HS-27A (cell line): ENCODE measurements at places on chromosomes 2 and 18.
A peak's percentile ranks its signal among the peaks of the same experiment; 100 is the strongest.

- no peak for DNase-seq
These were observed 8.6 kb upstream of the SULT1C4 start for GRCh38 chr2:108369153-108369552.

DNA sequence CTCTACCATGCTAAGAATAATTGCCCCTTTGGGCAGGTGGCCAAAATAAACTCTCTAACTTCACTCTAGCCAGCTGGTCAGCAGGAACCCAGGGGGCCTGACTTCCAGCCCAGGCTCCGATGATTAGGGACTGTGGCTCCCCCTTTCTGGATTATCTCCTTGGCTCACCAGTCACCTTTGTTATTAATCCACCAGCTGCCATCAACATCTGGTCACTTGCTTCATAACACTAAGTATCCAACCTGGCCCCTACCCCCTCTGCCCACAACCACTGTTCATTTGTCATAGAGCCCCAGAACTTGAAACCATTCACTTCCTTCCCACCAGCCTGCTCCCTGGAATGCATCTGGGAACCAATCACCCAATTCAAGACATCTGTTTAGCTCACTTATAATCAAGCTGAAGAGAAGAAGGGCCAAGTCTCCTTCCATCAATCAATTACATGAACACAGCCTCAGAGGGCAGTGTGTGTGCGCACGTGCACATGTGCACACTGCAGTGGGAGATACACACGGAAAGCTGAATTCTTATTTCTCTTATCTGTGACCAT is 215.1 kb downstream of the ALK start:
- no peak for DNase-seq

DNA sequence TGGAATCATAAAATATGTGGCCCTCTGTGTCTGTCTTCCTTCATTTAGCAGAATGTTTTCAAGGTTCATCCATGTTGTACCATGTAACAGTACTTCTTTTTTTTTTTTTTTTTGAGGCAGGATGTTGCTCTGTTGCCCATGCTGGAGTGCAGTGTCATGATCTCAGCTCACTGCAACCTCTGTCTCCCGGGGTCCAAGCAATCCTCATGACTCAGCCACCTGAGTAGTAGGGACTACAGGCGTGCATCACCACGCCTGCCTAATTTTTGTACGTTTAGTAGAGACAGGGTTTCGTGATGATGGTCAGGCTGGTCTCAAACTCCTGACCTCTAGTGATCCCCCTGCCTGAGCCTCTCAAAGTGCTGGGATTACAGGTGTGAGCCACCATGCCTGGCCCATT is 31.2 kb downstream of the RAB1A start:
- DNase-seq = no peak

- DNase-seq = no peak
These were observed 265.9 kb downstream of the SETBP1 start for GRCh38 chr18:44946529-44947113.

- DNase-seq = no peak
These were observed at the start of gene LAMA1 for GRCh38 chr18:7117390-7118355. Gene LAMA1, minus strand, starts transcription at chr18:7117797. Its CDS starts 77 bp downstream, at chr18:7117720.

GRCh38 chr2:233480490-233481202 is 85.9 kb downstream of the USP40 start:
- no peak for DNase-seq

DNA sequence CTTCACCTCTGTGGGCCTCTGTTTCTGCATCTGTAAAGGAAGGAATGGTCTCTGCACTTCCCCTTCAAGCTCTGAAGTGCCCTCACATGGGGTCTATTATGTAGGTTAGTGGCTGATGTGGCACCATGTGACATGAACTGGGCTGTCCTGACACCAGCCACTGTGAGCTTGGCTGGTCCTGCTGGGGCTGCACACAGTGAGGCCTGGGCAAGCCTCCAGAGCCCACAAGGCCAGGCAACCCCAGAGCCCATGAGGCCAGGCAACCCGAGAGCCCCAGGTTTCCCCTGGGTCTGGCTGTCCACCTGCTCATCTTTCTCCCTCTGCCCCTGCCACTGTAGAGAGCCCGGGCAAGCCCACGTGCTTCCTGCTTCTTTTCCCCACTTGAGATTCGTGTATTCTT is 150.1 kb upstream of the SMAD2 start:
- no peak for DNase-seq

DNA sequence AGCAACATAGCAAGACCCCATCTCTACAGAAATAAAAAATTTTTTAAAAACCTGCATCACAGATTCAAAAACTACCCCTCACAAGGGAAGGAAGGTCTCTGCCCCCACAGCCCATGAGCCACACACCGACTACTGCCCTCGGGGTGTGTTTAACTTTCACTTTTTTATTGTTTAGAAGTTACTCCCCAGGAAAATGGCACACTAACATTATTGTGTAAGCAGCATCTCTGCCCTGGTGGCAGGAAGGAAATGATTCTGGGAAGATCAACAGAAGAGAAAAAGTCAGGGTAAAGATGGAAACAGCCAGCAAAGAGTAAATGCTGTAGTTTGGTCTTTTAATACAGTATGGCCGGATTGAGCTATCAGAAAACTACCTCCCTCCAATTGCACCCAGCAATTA is 21.9 kb downstream of the TRABD2A start:
- no peak for DNase-seq

GRCh38 chr18:10776493-10776892 is 250.7 kb downstream of the NAPG start:
- DNase-seq = no peak

GRCh38 chr2:205885492-205886099 is 200.4 kb downstream of the INO80D start:
- peak; percentile 27 for DNase-seq

GRCh38 chr2:20242727-20243377 is 17.9 kb upstream of the SDC1 start:
- DNase-seq = no peak
